Activated T-helper 1 cell treated with anti-CD3 and anti-CD28 coated beads, Interleukin-12 subunit alpha, Interleukin-12 subunit beta, Interleukin-2, Interleukin-4 antibody, amounts not matched to agents 30 ng/mL and 10 ng/mL and 1 ng/mL, durations not matched to agents 14 hours and 24 hours and 36 hours (primary cell): ENCODE measurements at places on chromosomes 2 and 18. TPM values are rescaled to one million over a fixed set of nuclear protein-coding genes. Genes with fewer than 3 reads are reported as not detected.

GRCh38 chr2:230954746-230955145 is 29.7 kb upstream of the GPR55 start:
- H3K36me3 ChIP-seq = no peaks in the 10 kb centered on the region
- H3K4me1 ChIP-seq = peaks cover 34% of the 10 kb centered on the region
- no peak overlapping the region for H3K4me3 ChIP-seq
- no peak for DNase-seq

DNA sequence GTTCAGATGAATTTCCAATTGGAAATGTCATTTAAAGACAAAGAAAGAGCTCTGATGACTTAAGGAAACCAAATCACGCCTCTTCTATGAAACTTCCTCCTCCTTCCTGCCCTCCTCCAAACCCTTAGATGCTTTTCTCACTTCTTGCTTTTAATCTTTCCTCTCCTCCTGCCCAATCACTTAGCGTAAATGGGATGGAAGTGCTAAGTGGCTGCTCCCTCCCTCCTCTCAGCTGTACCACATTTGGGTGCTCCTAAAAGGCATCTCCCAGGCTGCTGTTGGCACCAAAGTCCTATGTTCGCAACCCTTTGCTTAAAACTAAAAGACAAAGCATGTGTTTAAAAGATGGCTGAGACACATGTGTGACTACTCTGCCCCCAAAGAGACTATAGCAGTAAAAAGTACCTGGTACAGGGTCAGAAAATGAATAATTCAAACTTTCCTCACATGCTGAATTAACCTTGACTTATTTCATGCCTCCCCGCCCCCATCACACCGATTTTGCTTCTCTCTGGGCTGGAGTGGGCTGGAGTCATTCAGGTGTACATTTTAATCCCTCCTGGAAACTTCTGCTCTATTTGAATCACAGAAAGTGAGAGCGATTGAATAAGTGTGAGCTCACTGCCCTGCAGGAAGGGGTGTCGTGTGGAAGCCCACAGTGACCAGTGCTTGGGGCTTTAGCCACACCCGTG is 59.2 kb upstream of the KLF7 start:
- peaks cover 5% of the 10 kb centered on the region for H3K27me3 ChIP-seq
- H3K36me3 ChIP-seq = peaks cover 2% of the 10 kb centered on the region
- no peak for DNase-seq
- H3K4me1 ChIP-seq = peaks cover 54% of the 10 kb centered on the region
- H3K4me3 ChIP-seq = peak overlapping the region; percentile 61

Gene NEB
- 0.05 and 0.08 TPM in 2 replicates for total RNA-seq

DNA sequence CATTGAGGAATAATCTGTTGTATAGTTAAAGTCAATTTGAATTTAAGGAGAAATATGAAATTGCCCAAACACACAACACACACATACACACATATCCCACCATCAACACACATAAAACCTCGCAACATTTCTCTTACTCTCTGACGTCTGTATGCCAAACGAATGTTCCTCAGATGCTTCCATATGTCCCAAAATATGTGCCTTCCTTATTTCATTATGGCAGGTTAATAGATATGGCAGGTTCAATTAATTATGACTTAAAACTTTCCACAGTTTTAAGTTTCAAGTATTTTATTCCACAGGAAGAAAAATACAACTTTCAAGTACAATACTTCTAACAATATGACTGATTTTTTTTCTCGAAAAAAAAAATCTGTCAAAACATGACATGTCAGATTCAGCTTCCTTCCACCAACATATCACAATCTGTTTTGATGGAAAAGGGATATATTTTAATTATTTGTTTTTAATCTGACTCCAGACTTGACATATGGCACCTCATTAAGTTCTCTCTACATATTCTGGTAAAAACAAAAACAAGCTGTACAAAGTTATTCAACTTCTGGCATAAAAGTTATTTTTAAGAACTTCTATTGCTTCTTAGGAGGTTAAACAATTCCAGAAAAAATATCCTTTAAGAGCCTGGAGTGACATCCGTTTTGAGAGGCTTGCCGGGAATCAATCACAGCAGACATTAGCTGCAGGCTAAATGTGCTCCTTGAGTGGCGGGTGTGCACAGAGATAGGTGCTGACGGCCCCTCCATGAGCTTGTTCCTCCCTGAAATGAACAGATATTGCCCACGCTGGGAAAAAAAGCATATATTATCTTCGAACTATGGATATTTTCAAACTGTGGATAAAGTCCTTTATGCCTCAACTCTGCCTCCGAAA is 812.7 kb downstream of the DCDC2C start:
- DNase-seq = no peak
- no peaks in the 10 kb centered on the region for H3K27me3 ChIP-seq
- no peaks in the 10 kb centered on the region for H3K4me1 ChIP-seq
- H3K4me3 ChIP-seq = no peak overlapping the region
- H3K27ac ChIP-seq = no peak overlapping the region
- H3K36me3 ChIP-seq = no peaks in the 10 kb centered on the region

DNA sequence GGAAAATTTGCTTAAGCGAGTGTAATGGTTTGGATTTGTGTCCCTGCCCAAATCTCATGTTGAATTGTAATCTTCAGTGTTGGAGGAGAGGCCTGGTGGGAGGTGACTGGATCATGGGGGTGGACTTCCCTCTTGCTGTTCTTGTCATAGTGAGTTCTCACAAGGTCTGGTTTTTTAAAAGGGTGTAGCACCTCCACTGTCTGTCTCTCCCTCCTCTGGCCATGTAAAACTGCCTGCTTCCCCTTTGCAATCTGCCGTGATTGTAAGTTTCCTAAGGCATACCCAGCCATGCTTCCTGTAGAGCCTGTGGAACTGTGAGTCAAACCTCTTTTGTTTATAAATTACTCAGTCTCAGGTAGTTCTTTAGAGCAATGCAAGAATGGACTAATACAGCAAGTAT is 6.6 kb downstream of the YIPF4 start:
- peaks cover 23% of the 10 kb centered on the region for H3K36me3 ChIP-seq
- H3K4me1 ChIP-seq = peaks cover 39% of the 10 kb centered on the region
- no peak overlapping the region for H3K27ac ChIP-seq
- H3K4me3 ChIP-seq = no peak overlapping the region
- DNase-seq = no peak
- no peaks in the 10 kb centered on the region for H3K27me3 ChIP-seq
